Omental fat pad (tissue), 4 donors: ENCODE measurements at places on chromosomes 5 and 9.

DNA sequence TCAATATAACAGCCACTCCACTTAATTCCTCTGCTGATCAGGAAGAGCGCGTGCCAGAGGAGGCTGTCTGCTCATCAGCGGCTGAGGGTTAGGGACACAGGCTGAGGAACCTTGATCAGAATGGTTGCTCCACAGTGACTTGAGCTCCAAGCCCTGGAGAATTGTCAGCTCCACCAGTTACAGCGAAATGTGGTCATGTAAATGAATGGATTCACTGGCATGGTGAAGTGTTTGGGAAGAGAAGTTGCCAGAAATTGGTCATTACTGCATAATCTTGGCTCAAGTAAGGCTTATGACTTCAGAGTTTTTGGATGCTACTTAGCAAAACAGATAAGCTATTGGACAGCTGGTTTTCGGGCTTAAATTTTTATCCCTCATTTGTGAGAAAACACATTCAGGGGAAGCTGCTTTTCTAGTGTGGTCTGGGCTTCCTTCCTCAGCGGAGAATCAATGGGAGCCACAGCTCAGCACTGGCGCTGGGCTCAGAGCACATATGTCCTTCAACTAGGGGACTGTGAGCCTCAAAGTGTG, 65.0 kb downstream of the PRRT1B start:
- no peak for DNase-seq

DNA sequence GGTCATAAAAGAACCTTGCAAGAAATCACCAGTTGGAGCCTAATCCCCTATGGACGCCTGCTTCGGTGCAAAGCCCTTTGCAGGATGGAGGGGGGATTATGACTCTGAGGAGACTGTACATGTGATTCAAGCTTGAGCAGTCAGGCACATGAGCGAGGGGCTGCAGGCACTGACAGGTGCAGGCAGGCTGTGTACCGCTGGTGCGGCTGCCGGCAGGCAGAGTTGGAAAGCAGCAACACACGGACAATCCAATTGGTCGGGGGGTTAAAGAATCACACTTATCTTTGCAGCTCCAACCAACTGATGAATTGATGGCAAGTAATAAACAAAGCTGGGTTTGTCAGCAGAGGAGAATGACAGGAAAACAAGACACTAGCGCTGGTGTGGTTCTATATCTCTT, 5.7 kb downstream of the WHRN start:
- DNase-seq: no peak

DNA sequence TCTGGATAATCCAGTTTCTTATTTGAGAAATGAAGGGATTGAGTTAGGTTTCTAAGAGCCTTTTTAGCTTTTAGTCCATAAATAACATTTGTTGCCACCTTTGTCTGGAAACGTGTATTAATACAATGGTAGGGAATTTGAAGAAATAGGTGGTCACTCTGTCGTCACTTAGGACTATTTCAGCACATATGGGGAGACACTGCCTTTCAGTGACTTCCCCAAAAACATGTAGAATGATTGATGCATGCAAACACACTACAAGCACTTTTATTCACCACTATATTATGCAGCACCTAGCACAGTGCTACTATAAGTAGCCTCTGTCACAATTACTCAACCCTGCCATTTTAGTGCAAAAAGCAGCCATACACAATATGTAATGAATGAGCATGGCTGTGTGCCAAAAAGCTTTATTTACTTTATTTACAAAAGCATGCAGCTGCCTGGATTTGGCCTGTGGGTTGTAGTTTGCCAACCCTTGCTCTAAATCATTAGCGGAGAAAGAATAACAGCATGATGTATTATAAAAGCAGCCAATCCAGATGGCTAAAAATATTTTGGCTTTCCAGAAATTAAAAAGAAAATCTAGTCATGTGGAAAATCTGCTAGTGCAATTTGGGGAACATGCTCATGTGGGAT, 154.2 kb upstream of the HMHB1 start:
- no peak for DNase-seq

- no peak for DNase-seq
These were observed 356.3 kb downstream of the BNC2 start for GRCh38 chr9:16514131-16514530.
